RWPE2 (cell line): ENCODE measurements at places on chromosomes 7 and 10.

GRCh38 chr10:79220307-79220706 lies 127.0 kb upstream of the PPIF start:
- DNase-seq, result no peak

DNA sequence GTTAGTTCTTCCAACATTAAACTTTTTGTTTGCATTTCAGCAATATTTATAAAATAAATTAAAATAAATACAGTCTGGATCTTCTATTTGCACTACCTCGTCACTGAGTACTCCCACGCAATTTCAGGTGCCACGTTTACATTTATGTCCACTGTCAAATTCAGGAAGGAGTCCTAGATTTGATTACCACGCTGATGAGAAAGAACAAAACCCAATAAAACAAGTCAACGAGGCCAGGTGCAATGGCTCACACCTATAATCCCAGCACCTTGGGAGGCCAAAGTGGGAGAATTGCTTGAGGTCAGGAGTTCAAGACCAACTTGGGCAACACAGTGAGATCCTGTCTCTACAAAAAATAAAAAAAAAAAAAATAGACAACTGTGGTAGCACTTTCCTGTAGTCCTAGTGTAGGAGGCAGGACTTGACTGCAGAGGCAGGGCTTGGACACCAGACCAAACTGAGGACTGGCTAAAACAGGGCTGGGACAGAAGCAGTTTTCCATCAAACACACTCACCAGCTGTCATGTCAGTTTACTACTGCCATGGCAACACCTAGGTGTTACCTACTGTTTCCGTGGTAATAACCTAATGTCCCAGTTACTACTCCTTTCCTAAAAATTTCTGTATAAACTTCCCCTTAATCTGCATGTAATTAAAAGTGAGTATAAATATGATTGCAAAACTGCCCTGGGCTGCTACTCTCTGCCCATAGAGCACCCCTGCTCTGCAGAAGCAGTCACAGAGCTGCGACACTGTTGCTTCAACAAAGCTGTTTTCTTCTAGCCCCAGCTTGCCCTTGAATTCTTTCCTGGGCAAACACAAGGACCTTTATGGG lies 341.7 kb downstream of the PARD3 start:
- DNase-seq, result no peak

DNA sequence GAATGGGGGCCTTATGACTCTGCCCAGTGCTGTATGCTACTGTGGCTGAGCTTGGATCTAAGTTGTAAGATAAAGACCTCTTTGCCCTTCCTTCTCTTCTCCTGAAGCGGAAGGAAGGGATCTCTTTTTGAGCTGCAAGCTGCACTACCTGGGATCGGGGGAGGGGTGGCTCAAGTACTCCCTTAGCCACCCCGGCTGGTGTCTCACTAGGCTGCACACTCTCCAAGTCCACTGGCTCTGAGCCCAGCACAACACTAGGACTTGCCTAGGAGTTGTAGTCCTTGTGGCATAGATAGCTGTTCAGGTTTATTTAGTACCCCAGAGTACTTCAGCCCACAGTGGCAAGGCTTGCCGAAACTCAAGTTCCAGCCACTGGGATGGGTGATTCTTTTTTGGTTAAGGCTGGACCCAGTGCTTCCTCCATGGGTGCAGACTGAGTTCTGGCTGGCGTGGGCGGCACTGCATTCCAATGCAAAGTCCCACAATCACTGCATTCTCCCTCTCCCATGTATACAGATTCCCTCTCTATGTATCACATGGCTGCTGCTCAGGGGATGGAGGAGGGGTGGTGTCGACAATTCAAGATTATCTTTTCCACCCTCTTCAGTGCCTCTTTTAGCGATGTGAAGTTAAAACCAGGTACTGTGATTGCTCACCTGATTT lies 76.2 kb upstream of the SLC25A13 start:
- no peak for DNase-seq

GRCh38 chr7:126378642-126379041 lies 874.1 kb downstream of the GRM8 start:
- DNase-seq, result no peak

DNA sequence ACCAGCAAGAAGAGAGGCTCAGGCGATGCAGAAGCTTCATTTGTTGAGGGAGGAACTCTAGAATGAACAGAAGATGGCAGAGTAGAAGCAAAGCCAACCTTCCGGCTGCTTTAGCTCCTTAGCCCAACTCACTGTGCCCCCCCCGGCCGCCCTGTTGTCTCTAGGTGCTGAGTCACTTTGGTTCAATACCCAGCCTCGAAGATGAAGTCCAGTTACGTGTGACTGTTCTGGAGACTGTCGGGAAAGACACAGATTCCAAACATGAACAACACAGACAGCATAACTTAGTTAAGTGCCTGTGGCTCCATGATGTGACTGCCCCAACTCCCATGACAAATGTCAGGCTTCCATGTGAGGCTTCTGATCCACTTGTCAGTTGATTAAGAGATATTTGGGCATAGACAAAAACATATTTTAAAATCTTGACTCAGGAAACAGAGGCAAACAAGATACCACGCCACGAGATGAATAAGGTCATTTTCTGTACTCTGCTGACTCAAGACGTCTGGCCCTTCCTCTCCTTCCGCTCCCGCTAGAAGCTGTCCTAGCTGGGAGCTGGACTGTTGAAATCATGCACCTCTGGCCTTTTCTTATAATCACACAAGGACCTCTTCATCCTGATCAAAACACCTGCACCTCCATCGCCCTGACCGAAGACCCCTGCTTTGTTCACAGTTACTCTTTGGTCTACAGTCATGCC lies 199.3 kb downstream of the FRMD4A start:
- DNase-seq, result no peak

DNA sequence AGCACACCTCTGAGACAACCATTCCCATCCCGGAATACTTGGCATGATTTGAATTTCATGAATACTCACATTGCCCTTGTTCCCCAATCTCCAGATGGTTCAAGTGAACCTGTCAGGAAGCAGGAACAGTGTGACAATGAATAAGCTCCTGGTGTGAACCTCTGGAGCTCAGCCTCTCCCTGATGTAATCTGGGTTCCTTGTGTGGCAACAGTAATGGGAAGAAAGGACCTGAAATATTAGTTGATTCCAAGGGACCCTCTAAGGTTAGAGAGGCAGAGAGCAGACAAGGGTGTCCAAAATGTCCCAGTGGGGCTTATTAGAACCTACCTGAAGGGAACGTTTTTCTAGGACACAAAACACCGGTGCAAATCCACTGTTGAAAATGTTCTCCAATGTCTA lies 8.5 kb downstream of the OR2A7 start:
- no peak for DNase-seq

DNA sequence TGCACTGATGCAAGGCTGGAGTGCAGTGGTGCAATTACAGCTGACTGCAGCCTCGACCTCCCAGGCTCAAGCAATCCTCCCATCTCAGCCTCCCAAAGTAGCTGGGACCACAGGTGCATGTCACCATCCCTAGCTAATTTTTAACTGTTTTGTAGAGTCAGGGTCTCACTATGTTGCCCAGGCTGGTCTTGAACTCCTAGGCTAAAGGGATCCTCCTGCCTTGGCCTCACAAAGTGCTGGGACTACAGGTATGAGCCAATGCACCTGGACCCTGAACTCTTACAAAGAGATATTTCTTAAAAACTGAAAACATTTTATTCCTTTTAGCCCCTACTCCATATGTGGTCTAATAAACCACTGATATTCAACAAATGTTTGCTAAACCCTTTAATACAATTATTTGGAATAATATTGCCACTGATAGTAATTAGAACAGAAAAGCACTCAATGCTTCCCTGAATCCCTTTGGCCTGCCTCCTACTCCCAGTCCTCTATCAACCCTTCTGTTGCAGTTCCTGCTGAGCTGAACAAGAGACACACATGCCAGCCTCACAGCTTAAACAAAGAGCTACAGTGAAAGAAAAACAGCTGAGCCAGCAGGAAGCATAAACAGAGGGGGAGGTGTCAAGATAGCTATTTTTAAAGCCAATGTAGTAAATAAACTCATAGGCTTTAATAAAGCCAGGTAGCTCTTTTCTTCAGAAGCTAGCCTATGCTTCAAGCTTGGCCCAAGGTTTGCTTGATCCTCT lies 7.0 kb upstream of the GNAI1 start:
- DNase-seq, result no peak
